Panc1 (cell line): ENCODE measurements at places on chromosomes 3 and 15.

DNA sequence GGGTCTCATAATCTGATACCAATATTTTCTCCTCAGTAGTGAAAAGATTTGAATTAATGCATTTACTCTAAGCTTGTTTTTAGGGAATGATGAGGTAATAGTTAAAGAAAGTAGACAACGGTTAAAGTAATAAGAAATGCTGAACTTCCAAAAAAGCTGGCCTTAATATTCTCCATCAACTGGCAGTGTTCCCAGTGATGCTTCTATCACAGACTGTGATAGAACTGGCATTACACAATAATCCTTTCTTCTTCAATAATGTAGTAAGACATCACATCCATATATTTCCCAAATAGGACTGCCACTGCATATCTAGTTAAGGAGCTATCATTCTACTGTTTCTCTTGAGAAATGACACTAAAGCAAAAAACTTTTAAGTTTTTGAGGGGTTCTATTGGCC lies 188.7 kb downstream of the IL5RA start:
- no peak for DNase-seq

- DNase-seq = no peak
These were observed 84.7 kb downstream of the RBPMS2 start for GRCh38 chr15:64690578-64691296.

GRCh38 chr15:40234783-40235182 lies 4.1 kb upstream of the PAK6 start:
- no peak for DNase-seq

- no peak for DNase-seq
These were observed 65.8 kb upstream of the GSK3B start for GRCh38 chr3:120160050-120160449.

DNA sequence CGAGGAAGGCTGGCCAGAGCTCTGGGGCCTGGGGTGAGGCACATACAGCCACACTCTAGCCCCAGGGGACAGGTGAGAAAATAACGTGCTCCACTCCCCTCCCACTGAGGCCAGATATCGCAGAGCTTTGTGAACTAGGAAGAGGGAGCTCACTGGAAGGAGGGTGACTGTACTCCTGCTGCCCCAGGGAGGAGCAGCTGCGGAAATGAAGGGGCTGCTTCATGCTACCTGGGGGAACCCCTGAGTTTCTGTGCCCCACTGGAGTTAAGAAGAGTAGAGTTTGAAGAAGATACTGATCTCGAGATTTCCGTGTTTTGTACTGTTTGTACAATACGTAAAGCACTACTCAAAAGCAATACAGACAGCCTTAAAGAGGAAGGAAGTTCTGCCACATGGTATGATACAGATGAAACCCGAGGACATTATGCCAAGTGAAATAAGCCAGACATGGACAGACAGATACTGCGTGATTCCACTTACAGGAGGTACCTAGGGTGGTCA lies 44.6 kb downstream of the CMTM6 start:
- DNase-seq = no peak

DNA sequence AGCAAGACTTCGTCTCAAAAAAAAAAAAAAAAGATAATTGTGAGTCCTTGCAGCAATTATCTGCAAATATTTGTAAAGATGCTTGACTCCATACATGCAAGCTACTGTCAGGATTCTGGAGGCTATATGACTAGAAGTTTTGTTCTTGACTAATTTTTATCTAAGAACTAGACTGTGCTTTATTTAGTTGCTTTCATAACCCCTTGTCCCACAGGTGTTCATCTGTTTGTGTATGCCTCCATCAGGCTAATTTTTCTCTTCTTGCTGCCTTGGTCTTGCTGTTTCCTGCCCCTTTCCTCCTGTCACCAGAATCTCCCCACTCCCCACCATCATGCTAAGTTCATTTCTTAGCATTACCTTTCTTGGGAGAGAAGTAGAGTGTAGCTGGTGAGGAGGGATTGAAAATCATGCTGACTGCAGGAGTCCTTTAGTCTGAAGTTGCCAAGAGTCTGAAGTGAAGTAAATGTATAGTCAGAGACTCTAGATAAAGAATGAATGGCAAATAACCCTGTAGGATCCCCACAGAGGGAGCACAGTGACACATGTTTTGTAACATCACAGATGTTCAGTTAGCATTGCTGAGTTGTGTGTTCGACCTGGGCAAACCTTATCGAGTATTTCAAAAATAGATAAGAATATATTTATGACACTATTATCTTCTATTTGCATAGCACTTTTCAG lies 12.5 kb downstream of the ST3GAL6 start:
- no peak for DNase-seq

DNA sequence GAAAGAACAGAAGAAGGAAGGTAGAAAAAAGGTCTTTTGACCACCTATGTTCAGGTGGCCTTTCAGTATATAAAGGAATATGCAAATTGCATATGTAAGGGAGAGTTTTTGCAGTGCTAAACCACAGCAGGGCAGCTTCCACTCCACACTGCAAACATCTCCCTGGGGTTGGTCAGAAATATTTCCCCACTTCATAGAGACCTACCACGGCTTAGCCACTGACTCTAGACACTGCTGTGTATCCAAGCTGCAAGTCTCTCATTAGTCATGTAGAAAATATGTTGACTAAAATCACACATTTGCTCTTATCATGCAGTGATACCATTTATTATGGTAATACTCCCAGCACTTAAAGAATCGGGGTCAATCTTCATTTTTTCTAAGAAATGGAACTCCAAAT lies 214.9 kb upstream of the NR2F2 start:
- DNase-seq = no peak

- no peak for DNase-seq
These were observed 10.7 kb downstream of the TADA3 start for GRCh38 chr3:9781551-9781950.

DNA sequence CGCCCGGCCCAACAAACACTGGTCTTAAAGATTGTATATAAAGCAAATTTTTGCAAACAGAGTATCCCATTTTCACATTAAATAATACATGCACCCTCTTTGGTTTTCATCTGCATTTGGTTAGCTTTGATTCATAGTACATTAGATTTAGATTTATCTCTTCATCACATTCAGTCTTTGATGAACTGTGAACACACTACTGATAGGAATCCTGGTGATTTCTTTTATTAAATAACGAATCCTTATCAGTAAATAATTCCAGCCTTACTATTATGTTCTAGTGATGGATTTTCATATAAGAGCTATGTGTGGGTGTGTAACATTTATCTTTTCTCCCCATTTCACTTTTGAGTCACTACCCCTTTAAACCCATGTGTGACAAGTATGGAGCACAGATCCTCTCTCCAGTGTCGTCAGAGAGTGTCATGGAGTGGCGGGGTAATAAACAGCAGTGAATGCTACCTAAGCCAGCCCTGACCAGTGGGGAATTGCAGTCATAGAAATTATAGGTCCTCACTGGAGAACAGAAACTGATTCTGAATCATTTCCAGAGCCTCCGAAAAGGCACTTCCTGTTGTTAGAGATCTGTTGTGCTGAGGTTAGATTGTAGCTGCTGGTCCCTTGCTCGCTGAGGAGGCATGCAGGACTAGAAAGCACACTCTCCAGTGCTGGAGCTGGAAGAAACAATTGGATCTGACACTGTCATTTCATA lies 22.0 kb downstream of the SLC7A14 start:
- no peak for DNase-seq

GRCh38 chr3:120172070-120172469 lies 77.8 kb upstream of the GSK3B start:
- no peak for DNase-seq

DNA sequence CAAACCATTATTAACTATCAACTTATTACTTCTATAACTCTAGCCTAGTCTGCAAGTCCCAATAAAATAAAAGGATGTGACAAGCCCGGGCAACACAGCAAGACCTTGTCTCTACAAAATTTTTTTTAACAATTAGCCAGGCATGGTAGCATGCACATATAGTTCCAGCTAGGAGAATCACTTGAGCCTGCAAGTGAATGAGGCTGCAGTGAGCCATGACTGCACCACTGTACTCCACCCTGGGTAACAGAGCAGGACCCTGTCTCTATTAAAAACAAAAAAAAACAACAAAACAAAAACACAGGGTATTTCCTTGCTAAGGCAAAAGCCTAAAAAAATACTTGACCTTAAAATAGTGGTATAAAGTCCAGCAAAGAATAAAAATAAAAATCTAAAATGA lies 31.4 kb downstream of the ANKRD28 start:
- no peak for DNase-seq

DNA sequence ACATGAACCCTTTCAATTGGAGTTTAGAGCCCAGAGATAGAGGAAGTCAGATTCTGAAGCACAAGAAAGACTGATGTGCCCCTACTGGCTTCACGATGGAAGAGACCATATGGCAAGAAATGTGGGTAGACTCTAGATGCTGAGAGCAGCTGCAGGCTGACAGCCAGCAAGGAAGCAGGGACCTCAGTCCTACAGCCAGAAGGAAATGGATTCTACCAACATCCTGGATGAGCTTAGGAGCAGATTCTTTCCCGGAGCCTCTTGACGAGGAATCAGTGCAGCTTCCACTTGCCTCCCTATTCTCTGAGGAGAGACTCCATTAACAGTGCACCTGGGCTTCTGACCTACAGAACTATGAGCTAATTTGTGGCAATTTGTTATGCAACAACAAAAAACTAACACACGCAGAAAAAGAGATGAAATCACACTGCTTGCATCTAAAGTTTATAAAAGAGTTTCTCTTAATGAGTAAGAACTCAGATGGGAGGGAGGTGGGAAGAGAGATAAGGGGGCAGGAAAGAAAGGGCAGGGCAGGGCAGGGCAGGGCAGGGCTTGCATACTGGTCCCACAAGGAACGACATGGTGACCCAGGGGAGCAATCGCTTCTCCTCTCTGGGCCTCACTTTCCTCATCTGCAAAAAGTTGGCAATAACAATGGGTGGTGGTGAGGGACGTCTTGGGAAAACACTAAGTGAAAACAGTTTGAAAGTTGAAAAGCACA lies 440.9 kb downstream of the FOXP1 start:
- no peak for DNase-seq

- peak; percentile 42 for DNase-seq
These were observed 15.2 kb downstream of the GXYLT2 start for GRCh38 chr3:72903004-72903403.

DNA sequence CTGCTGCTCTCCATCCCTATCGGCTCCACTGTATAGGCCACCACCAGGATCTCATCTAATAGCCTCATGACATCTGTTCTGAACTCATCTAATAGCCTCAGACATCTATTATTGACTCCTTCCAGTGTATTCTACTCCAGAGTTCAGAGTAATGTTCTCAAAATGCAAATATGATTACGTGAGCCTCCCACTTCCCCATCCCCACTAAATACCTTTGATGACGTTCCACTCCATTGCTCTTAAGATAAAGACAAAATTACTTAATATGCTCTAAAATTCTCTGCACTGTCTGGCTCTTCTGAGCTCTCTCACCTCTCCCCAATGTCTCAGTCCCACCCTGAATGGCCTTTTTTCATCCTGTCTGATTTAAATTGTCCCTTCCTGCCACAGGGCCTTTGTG lies 94.7 kb downstream of the SAMMSON start:
- DNase-seq = no peak

- no peak for DNase-seq
These were observed 5.3 kb downstream of the SEMA3G start for GRCh38 chr3:52439426-52440248.

- DNase-seq = no peak
These were observed 84.9 kb downstream of the CGGBP1 start for GRCh38 chr3:87973906-87974305.

DNA sequence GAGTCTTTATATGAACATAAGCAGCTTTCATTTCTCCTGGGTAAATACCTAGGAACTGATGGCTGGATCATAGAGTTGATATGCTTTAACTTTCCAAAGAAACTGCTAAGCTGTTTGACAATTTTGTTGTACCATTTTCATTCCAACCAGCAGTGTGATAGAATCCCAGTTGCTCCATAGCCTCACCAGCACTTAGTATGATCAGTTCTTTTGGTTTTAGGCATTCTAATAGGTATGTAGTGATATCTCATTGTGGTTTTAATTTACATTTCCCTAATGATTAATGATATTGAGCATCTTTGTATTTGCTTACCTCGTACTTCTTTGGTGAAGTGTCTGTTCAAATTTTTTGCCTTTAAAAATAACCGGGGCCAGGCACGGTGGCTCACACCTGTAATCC lies 38.4 kb upstream of the SMAD6 start:
- DNase-seq = no peak
